ENCODE measurements at places on chromosomes 12 and 14.

DNA sequence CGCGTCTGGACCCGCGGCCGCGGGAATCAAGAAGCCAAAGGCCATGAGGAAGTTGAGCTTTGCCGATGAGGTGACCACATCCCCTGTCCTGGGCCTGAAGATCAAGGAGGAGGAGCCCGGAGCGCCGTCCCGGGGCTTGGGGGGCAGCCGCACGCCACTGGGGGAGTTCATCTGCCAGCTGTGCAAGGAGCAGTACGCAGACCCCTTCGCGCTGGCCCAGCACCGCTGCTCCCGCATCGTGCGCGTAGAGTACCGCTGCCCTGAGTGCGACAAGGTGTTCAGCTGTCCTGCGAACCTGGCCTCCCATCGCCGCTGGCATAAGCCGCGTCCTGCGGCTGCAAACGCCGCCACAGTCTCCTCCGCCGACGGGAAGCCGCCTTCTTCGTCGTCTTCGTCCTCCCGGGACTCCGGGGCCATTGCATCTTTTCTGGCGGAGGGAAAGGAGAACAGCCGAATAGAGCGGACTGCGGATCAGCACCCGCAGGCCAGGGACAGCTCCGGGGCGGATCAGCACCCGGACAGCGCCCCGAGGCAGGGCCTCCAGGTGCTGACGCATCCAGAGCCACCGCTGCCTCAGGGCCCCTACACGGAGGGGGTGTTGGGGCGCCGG, 1.0 kb downstream of the INSM2 start:
- peak; percentile 89 for DNase-seq

DNA sequence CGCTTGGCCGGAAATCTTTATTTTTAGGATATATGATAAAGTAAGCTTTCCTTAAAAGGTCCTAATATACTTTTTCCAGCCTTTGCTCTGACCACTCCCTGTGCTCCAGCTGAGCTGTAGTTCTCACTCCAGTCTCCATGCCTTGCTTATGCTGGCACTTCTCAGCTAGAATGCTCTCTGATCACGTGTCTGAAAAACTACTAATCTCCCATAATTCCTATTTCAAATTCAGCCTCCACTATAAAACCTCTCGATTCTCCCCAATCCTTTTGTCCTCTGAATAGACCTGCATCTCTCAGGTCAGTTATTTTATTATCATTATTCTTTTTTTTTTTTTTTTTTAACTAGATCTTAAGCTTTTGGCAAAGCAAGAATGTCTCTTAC, 3.7 kb downstream of the BIN2 start:
- no peak for DNase-seq

- peak; percentile 52 for DNase-seq
These were observed 279.3 kb downstream of the RAD51B start for GRCh38 chr14:68098834-68099233.

GRCh38 chr12:25376407-25376806, 125.7 kb upstream of the KRAS start:
- DNase-seq = no peak

- no peak for DNase-seq
These were observed 23.0 kb downstream of the KCNJ8 start for GRCh38 chr12:21751517-21751916.

GRCh38 chr14:39762576-39763401, 330.6 kb upstream of the FBXO33 start:
- DNase-seq = no peak

GRCh38 chr14:97402279-97402678, 605.1 kb downstream of the VRK1 start:
- no peak for DNase-seq

DNA sequence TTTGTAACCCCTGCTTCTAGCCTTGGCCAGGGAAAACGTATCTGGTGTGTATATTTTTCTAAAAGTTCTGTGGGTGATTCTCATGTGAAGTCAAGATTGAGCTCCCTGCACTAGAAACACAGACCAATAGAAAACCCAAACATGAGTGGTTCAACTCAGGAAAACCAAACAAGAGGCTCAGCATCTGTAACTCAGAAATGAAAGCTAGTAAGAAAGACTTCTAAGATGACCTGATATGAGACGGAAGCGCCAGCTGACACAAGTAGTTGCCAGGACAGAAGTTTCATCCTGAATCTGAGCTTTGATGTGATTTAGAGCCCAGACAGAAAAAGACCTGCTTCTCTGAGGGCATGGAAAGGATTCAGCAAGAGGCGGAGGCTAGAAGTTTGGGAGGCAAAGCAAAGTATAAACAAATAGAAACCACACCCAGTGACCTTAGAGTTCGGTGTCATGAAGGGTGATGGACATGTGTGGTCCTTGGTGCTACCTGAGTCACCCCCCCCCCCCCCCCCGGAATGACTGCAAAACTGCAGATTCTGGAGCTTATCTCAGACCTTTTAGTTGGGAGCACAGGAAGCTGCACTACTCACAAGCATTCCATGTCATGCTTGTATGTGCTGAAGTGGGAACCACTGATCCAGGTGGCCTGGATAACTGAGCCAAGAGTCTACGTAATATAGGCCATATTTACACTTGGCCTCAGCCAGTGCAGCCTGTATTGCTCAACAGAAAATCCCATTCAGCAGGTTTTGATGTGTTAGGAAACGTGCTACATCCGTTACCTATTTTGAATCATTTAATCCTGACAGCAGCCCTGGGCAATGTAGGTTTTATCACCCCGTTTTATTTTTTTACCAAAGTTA, 191.3 kb downstream of the ANO6 start:
- no peak for DNase-seq

DNA sequence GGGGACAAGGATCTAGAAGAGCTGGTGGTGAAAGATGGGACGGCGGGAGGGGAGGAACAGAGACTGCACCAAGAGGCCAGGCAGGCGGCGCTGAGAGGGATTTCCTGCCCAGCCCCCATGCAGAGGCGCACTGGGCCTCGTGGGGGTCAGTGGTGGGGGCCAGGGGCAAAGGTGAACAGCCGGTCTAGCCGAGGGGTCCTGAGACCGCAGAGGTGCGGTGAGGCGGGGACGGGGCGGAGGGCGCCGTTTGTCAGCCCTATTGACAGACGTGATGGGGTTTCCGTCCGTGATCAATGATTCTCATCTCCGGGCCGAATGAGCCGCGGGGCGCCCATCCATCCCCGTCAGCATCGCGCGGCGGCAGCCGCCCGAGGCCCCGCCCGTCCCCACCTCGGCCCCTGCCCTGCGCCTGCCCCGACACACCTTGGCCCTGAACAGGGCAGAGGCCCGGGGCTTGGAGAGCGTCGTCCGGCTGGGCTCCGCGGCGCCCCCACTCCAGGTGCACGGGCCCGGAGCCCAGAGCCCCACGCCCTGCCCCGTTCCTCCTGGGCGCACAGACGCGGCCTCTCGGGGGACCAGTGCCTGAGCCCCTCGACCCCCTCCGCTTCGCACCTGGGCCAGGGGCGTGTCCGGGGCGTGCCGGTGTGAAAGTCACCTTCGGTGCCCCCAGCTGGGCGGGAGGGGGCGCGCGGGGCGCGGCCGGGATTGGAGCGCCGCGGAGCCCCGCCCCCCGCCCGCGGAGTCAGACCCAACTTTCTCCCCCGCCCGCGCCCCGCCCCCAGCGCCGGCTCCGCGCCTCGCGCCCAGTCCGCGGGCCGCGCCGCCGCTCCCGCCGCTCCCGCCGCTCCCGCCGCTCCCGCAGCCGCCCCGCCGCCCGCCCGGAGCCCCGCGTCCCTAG, at the start of gene NXPH4:
Gene NXPH4 (plus strand): TSS at position 781 of the 898 bp plus-strand sequence. CDS start 176 bp downstream, outside the sequence.
- peak; percentile 50 for DNase-seq

GRCh38 chr12:19248929-19249602, 119.5 kb downstream of the PLEKHA5 start:
- no peak for DNase-seq

DNA sequence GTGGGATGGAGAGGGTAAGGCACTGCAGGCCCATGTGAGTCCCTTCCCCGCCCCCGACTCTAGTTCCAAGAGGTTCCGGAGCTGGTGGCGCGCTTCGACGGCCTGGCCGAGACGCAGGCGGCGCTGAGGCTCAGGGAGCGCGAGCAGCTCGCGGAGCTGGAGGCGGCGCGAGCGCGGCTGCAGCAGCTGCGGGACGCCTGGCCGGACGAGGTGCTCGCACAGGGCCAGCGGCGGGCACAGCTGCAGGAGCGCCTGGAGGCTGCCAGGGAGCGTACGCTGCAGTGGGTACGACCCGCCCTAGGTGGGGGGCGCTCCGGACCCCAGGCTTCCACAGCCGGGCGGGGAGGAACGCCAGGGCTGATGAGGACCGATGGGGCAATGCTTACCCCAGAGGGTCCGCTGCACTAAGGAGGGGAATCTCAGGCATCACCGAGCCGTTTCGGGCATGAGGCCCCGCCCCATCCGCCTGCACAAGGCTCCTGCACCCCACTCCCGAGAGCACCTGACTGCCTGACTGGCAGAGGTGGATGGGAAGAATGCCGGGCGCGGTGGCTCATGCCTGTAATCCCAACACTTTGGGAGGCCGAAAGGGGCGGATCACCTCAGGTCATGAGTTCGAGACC, 4.9 kb downstream of the CFAP73 start:
- peak; percentile 69 for DNase-seq

GRCh38 chr12:64147875-64148274, 74.2 kb downstream of the KICS2 start:
- no peak for DNase-seq

- DNase-seq = no peak
These were observed 39.1 kb downstream of the FRS2 start for GRCh38 chr12:69509308-69509736.

DNA sequence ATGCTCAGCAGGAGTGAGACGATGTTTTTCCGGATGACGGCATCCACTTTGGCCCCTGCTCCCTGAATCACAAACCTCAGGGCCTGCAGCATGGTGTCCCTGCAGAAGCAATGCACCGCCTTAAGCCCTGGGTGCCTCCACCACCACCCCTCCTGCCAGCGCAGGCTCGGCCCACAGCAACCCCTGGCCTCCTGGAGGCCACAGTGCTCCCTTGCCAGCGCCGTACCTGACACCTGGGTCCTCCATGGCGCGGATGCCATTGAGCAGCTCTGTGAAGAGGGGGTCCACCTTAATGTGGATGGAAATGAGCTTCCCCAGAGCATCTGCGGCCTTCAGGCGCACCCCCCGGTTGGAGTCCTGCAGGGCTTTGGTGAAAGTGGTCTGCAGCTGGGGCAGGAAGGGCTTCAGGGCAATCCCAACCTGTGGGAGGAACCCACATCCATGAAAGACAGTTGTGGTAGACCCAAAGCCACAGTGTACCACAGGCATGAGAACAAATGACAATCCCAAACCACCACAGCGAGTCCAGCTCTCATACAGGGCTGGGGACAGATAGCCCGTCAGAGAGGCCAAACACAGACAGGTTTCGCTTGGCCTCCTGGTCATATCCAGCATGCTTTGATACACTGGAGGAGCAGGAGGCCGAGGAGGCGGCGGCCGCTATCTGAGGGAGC, 17.9 kb upstream of the RAB35 start:
- no peak for DNase-seq

GRCh38 chr12:32548691-32549281, 130.3 kb upstream of the DNM1L start:
- DNase-seq = peak; percentile 58

GRCh38 chr14:97477353-97477752, 680.2 kb downstream of the VRK1 start:
- DNase-seq = no peak

DNA sequence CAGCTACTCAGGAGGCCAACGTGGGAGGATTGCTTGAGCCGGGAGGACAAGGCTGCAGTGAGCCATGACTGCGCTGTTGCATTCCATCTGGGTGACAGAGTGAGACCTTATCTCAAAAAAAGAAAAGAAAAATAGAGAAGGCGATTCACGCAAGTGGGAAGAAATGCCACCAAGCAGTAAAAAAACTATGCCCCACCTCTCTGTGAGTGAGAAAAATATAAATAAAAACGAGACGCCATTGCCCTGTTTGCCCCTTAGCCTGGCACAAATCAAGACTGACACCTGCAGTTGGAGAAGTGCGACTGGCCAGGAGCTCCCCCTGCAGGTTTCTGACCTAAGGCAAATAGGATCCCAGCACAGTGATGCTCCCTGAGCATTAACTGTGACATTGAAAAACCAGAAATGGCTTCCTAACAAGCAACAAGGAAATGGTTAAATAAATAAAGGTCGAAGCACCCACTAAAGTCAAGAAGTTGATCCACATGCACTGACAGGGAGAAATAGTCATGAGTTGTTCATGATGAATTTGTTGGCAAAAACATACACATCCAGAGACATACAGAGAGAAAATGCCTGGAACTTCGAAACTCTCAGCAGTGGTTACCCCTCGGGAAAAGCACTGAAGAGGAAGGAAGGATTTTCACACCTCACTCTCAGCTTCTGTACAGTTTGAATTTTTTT, 21.1 kb downstream of the GSC start:
- DNase-seq = peak; percentile 53

- DNase-seq = no peak
These were observed 4.3 kb upstream of the CD63 start for GRCh38 chr12:55733021-55733555.

GRCh38 chr12:112900298-112901145, 6.2 kb upstream of the OAS1 start:
- DNase-seq = peak; percentile 30

GRCh38 chr12:47945341-47945728, 18.1 kb upstream of the TMEM106C start:
- DNase-seq = no peak

DNA sequence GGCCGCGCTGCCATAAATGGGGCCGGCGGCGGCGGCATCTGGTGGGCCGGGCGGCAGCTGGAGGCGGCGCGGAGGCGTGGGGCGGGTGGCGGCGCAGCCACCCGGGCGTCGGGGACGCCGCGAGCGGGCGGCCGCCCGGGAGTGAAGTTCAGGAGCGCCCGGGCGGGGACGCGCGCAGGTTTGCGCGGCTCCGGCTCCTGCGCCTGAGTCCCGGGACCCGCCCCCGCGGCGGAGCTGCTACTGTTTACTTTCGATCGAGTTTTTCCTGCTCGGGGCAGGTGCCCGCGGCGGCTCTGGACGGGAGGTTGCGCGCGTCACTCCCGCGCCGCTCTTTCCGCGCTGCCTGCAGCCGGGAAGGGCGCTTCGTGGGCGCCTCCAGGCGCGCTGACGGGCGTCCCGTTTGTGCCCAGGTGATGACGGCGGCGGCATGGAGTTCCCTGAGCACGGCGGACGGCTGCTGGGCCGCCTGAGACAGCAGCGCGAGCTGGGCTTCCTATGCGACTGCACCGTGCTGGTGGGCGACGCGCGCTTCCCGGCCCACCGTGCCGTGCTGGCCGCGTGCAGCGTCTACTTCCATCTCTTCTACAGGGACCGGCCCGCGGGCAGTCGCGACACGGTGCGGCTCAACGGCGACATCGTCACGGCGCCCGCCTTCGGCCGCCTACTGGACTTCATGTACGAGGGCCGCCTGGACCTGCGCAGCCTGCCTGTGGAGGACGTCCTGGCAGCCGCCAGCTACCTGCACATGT, at the start of gene ZBTB42:
Gene ZBTB42 (plus strand): TSS at position 331 of the 749 bp plus-strand sequence. CDS start 97 bp downstream, at position 428.
- DNase-seq = peak; percentile 76

GRCh38 chr12:89661706-89662330, 46.8 kb downstream of the ATP2B1 start:
- DNase-seq = no peak

- no peak for DNase-seq
These were observed 6.7 kb downstream of the A2ML1 start for GRCh38 chr12:8829125-8829518.

GRCh38 chr14:23640524-23641141, 4.5 kb downstream of the DHRS2 start:
- DNase-seq = peak; percentile 73
